ENCODE measurements at places on chromosomes 5 and 9. TPM values are rescaled to one million over a fixed set of nuclear protein-coding genes. Genes with fewer than 3 reads are reported as not detected.

- no peak for DNase-seq
Measured at GRCh38 chr5:75736273-75736672, 19.0 kb upstream of the POC5 start.

The ASPN gene
- 142 TPM for total RNA-seq

- no peak for DNase-seq
Measured at GRCh38 chr5:74279244-74279643, 361.3 kb downstream of the ENC1 start.

DNA sequence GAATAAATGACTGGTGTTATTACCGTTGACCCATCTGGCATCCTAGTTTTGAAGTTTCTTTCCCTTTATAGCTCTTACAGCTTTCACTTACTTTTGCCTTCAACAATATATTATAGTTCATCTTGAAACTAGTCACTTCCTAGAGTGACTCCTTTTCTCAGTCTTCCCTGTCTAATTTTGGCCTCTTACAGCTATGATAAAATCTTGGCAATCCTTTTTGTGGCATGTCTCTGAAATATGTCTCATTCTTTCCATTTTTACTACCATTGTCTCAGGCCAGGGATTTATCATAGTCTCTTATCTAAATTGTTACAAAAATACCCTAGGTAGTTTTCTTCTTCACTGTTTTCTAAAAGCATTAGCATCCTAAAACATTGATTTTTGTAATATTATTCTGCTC lies 621.3 kb upstream of the ZNF608 start:
- no peak for DNase-seq

The LCN6 gene
- total RNA-seq = not detected

The PIK3R1 gene
- 123 TPM for total RNA-seq

DNA sequence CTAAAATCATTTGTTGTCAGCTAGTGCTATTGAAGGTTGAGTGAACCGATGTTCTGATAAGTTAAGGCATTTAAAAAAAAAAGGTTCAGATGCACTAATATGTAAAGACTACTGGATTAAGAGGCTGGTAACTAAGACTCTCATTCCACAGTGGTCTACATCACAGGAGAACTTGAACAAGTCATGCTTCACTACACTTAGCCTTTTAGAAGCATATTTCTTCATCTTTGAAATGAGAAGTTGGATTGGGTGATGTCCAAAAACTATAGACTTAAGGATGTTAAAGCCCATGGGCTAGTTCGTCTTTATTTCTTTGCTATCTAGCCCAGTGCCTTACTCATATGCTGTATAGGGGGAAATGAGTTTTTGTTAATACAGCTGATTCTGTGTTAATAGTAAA lies 107.2 kb downstream of the NDUFS4 start:
- DNase-seq = no peak

- DNase-seq = peak; percentile 24
Measured at GRCh38 chr9:98057138-98057799, 737 bp downstream of the NANS start.

The CATSPER3 gene
- 0.33 TPM for total RNA-seq

GRCh38 chr5:344668-345067 lies 23.2 kb downstream of the AHRR start:
- no peak for DNase-seq

The PCDHGC4 gene
- 65.5 TPM for total RNA-seq

The ENTPD2 gene
- 5.7 TPM for total RNA-seq

DNA sequence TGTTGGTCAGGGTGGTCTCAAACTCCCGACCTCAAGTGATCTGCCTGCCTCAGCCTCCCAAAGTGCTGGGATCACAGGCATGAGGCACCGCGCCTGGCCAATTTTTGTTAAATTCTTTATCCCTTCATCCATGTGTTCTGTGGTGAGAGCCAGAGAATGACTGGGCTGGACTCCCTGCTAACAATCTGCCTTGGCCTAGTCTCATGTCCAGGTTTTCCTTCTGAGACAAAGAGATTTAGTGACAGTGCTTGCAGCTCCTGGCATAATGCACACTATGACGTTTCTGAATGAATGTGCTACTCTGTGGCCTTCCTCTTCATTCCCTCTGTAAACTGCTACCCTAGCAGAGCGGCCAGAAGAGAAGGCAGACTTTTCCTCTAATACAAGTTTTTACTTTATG lies 79.3 kb downstream of the FOXD1 start:
- DNase-seq = no peak

DNA sequence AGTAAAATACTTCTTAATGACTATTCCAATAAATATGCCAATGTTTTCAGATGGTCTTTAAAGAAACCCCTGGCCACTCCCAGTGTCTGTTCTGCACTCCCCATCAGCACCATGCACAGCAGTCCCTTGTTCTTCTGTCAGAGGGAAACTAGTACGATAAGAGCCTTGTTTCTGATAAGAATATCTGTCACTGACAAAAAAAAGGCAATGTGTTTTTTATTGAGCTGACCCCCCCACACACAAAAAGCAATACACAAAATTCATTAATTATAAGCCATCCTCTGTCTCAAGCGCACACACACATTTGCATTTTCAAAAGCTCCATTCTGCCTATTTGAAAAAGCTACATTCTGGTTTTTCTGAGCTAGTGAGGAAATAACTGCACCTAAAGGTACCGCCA lies 119.1 kb downstream of the ENC1 start:
- DNase-seq = no peak

- no peak for DNase-seq
Measured at GRCh38 chr5:130400091-130400490, 495.8 kb downstream of the CHSY3 start.

DNA sequence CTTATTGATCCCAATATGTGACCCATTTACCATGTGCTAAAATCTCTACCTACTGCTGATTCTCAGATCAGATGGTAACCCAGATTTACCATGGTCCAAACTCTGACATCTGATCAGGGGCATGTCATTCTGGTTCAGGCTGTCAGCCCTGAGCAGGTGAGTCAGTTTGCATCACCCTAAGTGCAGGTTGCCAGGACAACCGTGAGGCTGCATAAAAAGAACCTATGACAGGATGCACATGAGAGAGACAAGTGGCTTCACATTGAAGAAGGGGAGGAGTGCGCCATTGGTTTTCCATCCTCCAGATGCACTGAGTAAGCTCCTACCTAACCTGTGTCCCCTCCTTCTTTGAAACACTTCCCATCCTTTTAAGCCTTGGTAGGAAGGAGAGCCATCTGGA lies 801 bp upstream of the PRSS3 start:
- DNase-seq = no peak

- DNase-seq = no peak
Measured at GRCh38 chr9:114034661-114035062, 43.4 kb downstream of the AMBP start.

The SREK1IP1 gene
- 21.7 TPM for total RNA-seq

DNA sequence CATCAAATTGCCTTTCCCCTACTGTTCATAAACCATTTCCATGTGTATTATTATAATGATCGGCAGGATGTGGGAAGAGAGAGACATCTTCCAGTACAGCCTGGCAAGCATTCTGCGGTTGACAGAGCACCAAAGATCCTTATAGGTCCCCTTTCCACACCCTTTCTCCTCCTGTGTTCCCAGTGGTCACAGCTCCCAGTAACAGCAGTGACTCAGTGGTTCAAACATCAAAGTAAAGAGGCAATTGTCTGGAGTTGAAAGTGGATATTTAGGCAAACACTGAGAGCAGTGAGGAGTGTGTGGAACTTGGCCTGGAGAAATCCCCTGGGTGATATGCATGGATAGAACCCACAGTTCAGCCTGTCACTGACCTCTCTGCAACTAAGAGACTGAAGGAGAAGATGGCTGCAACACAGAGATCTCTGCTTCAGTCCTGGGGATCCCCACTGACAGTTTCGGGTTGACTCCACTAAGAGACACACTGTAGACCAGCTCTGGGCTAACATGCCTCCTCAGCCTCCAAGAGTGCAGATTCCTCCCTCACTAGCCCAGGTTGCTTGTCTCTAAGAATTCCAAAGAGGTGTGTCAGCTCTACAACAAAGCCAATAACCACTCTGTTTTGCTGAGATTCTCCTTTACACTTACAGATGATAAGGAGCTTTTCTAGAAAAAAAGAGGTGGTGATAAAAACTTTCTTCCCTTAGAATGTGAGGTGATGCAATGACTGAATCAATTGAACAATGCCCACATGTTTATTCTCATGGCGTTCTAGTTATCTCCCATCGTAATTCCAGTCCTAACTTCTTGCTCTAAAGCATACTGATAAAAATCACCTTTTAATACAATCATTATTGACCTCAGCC lies 94.4 kb upstream of the IL6ST start:
- DNase-seq = no peak

DNA sequence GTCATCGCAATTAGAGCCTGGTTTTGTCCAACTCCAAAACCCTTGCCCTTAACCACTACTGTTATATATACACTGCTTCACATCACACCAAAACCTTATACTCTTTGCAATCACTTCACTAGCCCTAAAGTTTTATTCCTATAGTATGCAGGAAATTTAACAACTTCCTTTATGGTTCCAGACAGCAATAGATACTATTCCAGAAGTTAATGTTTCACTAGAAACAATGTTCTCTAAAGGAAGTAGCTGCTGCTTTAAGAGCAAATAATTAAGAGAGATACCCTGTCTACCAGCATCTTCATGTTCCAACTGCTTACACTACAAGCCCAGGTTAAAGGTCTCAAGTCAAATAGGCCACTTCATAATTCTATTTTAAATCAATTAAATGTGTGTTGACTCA lies 22.0 kb downstream of the FREM1 start:
- DNase-seq = no peak

GRCh38 chr5:134133995-134134541 lies 19.6 kb downstream of the TCF7 start:
- DNase-seq = no peak

DNA sequence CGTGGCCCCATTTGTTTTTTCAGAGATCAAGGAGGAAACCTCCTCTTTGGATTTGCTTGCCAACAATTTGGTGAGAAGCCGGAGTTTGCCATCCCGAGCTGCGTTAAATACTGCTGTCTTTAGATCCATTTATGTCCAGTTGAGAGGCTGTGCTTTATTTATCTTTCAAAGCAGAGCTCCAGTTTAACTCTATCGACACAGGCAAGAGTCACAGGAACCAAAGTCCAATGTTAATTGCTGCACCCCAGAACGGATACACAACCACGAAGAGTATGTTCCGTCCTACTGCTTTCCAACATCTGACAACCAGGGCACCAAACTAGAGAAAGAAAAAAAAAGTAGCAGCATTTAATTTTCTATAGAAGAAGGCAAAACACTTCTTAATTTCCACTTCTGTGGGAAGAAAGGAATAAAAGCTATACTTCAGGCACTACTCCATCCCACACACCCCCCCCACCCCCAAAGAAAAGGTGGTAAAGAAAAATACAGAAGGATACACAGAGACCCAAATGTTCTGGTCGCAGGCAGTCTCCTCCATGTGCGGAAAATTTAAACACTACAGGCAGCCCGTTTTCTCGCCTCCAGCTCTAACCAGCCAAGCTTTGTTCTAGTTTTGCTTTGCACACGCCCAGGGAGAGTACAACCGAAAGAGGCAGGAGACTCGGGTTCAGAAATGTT lies 1.1 kb downstream of the FEM1C start:
- peak; percentile 82 for DNase-seq

DNA sequence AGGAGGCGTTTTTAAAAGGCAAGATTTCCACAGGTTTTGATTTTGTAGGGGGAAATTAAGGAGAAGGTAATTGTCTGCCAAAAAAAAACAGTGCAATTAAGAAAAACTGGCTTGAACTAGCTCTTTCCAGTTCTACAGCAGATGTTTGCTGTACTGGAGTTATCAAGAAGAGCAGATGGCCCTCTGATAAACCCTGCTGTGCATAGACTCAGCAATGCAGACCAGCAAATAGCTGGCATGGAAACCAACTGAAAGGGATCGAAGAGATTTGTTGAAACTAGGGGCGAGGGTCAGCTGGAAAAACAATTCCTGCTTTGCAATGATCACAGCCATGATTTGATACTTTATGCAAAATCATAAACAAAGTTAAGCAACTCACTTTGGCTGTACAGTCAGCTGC lies 17.8 kb upstream of the BHMT start:
- DNase-seq = peak; percentile 23

The PRKACG gene
- not detected for total RNA-seq

DNA sequence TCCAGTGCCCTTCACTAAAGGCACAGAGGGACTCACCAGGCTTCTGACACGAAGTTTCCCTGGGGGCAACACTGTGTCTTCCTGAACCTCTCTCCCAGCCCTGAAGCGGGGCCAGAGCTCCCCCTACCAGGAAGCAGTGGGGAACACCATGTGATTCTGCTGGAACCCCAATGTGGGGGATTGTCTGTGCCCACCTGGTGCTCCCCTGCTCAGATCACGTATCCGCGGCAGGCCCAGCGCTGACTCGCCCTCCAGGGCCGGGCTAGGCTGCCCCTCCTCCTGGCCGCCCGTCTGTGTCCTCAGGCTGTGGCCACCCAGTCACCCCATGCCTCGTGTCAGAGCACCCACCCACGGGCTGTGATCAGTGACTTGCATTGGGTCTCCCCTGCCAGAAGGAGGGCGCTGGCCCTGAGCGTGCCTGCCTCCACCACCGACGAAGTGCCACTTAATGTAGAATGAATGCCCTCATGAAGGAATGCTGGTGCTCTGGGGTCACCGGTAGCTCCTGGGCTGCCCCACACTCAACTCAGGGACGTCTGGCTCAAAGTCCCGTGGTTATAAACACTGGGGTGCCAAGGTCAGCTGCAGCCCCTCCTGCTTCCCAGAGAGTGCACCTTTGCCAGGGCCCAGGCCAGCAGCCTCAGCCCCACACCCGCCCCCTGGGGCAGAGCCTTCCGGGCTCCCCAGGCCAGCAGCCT lies 22.1 kb downstream of the SARDH start:
- no peak for DNase-seq

The CER1 gene
- 0.79 TPM for total RNA-seq

Data from spinal cord (tissue), 10 donors.